ENCODE measurements at places on chromosomes 5 and 9.

DNA sequence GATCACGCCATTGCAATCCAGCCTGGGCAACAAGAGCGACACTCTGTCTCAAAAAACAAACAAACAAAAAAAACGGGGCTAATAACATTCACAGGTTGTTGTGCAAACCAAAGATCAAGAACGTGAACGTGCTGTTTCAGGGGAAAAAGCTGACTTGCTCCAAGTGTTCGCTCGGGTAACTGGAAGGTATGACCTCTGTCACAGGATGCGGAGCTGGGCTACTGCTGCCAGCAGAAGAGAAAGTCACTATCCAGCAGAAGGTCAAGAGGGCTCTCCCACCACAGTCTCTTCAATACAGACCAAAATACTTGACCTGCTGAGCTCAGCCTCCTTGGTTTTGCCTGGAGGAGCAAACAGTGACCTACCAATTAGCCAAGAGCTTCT lies 59.7 kb downstream of the ABCA1 start:
- DNase-seq, result no peak

- DNase-seq, result no peak
These were observed 7.8 kb upstream of the CARD9 start for GRCh38 chr9:136381311-136381710.

DNA sequence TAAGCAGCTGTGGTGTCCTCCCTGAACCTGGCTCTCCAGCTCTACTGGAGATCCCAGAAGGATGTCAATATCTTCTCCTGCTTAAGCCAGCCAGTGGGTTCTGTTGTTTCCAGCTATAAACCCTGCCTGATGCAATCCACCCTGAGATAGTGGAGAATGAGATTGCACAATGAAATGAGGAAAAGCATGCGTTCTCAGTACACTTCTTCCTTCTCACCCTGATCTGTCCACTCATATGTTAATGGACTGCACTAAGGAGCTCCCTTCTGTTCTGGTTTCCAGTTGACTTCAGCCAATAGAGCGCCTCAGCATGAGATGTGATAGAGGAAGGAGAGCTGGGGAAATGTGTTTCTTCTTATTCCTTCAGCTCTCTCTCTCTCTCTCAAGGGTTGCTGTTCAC lies 40.0 kb upstream of the CDH6 start:
- no peak for DNase-seq

DNA sequence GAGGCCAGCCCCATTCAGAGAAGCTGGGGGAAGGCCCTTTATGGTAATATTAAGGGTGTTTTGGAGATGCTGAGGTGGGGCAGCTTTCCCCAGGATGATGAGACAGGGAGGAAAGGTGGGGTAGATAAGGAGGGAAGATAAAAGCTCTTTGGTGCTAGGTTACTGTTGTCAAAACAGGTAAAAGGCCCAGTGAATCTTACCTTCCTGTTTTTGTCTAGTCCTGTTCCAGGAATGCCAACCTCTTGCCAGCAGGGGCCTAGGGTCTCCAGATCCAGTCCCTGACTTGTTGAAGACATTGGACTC lies 797 bp upstream of the CCL27 start:
- no peak for DNase-seq

- no peak for DNase-seq
These were observed 82.6 kb downstream of the OSTF1 start for GRCh38 chr9:75170898-75171360.

- no peak for DNase-seq
These were observed 181.6 kb downstream of the TRIM36 start for GRCh38 chr5:114988096-114988495.

GRCh38 chr5:113140837-113141671 lies 164.5 kb downstream of the DCP2 start:
- no peak for DNase-seq

DNA sequence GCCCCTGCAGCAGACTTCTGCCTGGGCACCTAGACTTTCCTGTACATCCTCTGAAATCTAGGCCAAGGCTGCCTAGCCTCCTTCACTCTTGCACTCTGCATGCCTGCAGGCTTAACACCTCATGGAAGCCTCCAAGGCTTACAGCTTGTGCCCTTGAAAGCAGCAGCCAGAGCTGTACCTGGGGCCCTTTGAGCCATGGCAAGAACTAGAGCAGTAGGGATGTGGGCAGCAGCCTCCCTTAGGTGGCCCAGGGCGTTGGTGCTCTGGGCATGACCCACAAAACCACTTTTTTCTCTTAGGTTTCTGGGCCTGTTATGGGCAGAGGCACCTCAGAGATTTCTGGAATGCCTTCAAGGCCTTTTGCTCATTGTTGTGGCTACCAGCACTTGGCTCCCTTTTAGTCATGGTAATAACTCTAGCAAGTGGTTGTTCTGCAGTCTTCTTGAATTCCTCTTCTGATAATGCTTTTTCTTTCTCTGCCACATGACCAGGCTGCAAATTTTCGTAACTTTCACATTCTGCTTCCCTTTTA lies 606.2 kb downstream of the TLE4 start:
- no peak for DNase-seq

GRCh38 chr5:68408345-68408871 lies 192.9 kb downstream of the PIK3R1 start:
- DNase-seq, result no peak

GRCh38 chr9:137588311-137588710 lies 2.0 kb downstream of the ZMYND19 start:
- DNase-seq, result no peak

DNA sequence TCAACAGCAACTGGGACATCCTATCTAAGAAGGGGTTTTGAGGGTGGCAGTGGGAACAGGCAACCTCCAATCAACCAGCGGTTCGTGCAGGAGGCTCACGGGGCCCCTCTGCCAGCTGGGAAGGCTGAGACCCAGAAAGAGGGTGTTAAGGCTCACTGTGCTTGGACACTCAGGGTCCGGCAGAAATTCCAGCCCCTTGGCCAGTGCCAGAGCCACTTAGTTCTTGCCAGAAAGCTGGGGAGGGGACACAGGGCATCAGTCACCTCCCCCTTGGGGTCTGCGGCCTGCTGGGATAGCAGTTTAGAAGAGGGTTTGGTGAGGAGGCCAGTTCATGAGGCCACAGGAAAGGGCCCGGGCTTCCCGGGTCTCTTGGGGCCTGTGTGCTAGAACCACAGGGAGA lies 20.5 kb downstream of the ADGRD2 start:
- no peak for DNase-seq

DNA sequence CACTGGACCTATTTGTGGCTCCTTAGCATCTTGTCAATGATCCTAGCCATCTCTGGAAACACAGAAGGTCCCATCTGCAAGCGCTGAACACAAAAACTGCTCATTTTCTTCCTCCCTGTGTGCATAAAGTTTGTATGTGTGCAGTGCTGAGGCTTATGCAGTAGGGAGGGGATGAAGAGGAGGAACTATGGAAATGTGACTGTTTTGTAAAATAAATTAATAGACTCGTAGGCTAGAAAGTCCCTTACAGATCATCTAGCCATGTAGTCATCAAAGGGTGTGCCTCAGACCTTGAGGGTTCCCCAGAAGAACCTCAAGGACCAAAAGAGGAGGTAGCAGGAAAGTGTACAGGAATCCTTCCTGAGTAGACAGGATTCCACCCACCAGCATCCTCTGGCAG lies 34.3 kb upstream of the ADRA1B start:
- no peak for DNase-seq
